ENCODE measurements at places on chromosomes 13 and 19.
A peak's percentile ranks its signal among the peaks of the same experiment; 100 is the strongest.

DNA sequence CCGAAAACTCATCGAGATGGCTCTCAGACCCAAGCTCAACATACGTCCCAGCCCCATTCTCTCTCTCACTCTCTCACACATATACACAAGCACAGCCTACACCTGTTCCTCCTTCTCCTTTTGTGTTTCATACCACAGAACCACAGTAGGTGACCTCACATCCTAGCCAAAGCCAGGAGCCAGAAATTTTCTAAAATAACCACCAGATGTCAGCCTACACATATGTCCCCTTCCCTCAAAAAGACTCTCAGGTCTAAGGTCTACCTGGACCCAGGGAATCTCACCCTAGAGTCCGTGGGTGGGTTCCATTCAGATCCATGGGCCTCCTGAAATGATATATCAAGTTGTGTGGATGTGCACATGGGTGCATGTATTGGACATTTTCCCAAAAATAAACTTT is 104.2 kb upstream of the IPO5 start:
- DNase-seq: no peak

- DNase-seq: no peak
These were observed 112.9 kb upstream of the IRS2 start for GRCh38 chr13:109899316-109899715.

- DNase-seq: no peak
These were observed 251.2 kb upstream of the SGCG start for GRCh38 chr13:22929381-22930126.

DNA sequence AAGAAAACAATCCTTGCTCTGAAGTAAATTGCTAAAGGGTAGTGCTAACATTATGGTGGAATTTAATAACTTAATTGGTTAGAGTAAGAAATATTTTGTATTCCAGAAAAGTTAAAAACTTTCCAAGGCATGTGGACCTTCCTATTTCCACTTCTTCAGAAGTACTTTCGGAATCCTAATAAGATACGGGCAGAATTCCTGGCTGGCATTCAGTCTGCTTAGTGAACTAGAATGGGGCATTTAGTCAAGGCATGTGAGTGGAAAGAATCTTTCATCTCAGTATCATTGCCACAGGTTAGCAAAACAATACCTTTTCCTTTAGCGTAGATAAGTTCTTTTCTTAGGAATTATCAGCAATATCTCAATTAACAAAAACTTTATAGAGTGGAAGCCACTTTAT is 85.1 kb downstream of the TNFRSF19 start:
- no peak for DNase-seq

DNA sequence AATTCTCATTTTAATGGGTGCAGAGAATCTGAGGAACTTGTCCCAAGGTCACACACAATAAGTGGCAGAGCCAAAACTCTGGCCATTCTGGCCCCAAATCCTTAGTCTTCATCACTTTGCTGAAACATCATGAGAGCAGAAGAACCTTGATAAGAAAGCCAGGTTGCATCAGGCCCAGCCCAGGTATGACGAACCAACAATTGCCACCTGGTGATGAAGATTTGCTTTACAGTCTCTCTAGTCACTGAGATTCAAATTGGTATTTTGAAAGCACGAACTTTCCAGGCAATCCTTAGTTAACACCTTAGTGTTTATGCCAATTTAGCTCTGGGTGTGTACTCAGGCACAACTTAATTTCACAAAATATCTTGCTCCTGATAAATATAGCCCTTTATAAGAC is 502.7 kb upstream of the HTR2A start:
- no peak for DNase-seq

- no peak for DNase-seq
These were observed 58.7 kb upstream of the ALOX5AP start for GRCh38 chr13:30676672-30677071.

DNA sequence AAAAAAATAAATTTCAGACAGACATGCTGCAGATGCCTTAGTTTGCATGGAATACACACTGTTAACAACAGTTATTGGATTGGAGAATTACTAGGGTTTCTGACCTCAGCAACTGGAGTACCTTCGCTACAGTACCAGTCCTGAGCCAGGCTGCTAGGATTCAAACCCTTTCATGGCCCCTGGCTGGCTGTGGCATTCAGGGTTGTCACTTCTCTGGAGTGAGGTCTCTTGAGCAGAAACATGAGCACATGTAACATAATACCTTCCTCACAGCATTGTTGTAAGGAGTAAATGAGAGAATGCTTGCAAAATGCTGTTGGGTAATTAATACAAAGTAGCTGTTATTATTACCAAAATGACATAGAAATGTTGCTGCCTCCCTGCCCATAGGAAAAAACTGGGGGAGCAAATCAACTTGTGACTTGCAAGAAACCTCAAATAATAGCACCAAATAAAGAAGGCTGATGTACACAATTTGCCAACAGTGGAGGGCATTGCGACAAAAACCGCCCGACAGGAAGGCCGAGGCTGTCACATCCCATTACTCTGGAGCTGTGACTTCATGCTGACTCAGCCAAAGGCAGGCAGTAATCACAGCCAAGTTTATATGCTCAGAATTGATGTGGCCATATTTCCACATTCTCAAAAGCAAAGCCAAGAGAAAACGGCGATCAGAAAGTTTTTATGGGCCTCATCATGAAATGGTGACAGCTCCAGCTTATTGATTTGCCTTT is 100.4 kb downstream of the RFC3 start:
- DNase-seq: no peak

DNA sequence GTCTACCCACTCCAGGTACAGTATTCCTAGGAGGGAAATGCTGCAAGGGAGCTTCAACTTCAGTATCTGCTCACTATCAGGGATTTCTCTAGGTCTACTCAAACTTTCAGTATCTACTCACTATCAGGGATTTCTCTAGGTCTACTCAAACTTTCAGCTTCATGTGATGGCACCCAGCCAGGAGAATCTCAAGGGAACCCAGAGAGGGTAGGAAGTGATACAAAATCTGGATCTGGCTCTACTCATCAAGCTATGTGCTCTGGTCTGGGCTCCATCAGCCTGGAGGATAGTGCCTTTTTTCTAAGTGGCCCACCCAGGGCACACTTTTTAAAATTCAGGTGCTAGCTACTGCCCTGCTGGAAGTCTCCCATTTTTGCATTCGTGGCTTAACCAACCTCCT is 52.3 kb upstream of the FNDC3A start:
- DNase-seq: no peak

DNA sequence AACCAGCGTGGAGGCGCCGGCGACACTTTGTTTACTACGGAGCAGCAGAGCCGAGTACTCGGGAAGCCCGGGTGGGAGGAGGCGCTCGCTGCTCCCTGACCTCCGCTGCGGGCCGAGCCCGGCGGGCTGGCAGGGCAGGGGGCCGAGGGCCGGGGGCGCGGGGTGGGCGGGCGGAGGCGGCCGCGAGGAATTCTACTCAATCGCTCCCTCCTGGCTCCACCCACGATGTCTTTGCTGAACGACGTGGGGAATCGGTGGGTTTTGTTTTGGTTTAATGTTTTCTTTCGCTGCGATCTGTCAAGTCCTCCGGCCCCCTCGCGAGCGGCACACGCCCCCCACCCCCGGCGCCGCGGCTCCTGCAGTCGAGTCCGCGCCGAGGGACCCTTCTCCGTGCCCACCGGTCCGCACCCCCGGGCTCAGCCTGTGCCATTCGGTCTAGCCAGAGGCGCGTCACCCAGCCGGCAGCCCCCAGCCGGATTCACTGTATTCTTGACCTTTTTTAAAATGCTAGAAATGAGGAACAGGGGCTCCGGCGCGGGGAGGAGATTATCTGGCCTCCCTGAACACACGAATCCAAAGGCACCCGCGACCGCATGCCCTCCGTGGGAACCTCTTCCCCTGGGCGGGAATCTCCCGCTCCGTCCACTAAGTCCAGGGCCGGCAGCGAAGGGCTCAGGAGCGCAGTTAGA is 636 bp upstream of the FOXO1 start:
- peak; percentile 49 for DNase-seq

DNA sequence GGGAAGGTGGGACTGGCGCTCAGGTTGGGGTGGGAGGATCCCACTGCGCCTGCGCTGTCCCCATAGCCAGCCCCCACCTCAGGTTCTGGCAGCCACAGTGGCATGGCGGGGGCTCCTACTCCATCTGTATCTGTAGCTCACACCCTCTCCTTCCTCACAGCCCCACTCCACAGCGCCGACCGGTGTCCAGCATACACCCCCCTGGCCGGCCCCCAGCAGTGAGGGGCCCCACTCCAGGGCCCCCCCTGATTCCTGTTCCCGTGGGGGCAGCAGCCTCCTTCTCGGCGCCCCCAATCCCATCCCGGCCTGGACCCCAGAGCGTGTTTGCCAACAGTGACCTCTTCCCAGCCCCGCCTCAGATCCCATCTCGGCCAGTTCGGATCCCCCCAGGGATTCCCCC is 6.0 kb downstream of the TMED1 start:
- no peak for DNase-seq

DNA sequence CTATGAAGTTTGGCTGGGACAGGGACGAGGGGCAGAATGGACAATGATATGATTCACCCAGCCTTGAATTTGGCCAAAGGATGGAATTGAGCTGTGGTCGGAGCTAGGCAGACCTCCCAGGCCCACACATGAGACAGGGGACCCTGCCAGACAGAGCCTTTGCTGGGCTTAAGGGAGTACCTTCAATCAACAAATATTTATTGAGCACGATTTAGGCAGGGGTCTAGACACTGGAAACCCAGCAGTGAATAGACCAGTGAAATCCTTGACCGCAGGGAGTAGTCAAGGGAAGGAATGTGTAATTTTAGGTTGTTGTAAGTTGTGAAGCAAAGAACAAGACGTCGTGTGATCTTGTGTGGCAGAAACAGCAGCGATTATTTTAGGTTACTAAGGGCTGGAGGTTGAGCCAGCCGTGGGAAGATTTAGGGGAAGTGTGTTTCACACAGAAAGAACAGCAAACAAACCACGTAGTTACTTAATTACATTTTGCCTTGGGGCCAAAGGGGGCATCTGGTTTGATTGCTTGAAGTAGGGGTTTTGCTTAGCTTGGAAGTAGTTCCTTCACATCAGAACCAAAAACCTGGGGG is 16.9 kb upstream of the AP1M2 start:
- DNase-seq: no peak

- DNase-seq: no peak
These were observed 60.5 kb downstream of the CELF5 start for GRCh38 chr19:3284759-3285646.

DNA sequence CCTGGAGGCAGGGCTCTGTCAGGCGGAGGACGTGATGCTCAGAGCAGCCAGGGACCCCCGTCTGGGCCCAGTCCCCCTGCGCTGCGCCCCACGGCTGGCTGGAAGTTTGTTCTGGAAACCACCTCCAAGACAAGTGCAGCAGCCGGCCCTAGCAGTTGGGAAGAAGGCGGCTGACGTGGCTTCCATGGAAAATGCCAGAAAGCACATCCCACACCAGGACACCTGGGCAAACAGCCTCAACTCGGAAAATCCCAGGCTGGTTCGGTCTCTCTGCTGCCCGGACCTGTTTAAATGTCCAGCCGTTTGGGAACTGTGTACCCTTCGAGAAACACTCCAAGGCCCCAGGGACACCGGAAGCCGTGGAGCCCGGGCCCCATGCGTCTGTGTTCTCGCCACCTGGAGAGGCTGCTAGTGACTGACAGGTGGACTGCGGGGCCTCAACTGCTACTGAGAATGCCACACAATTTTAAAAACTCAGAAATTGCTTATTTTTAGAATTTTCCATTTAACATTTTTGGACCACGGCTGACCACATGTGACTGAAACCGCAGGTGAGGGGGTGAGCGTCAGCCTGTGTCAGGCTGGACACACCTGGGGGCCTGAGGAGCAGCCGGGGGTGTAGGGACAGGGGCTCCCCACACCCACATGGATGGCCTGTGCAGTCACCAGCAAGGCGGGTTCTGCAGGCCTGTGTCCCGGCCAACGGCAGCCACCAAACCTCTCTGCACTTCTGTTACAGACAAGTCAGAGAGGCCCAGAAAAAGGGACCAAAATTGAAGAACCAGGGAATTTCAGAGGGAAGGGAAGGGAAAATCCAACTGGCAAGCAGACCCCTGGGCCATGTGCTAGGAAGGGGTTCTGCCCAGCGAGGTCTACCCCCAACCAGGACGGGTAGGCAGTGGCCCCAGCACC is 31.7 kb downstream of the RASA3 start:
- no peak for DNase-seq

GRCh38 chr19:11555246-11555645 is 3.8 kb downstream of the ELOF1 start:
- no peak for DNase-seq

DNA sequence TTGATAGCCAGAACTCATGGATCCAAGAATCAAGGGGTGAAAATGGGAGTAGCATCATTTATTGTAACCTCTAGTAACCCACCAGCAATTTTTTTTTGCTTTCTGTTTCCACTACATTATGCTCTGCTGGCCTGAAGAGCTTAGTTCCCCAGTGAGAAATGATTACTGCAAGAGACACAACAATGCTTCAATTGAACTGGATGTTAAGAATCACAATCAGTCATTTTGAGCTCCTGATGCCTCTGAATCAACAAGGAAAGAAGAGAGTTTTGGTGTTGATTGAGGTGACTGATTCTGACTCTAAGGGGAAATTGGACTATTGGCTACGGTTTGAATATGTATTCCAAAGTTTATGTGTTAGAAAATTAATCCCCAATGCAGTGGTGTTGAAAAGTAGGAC is 1084.4 kb downstream of the SLITRK1 start:
- no peak for DNase-seq

- no peak for DNase-seq
These were observed 1.6 kb downstream of the ZNF414 start for GRCh38 chr19:8512115-8512967.

DNA sequence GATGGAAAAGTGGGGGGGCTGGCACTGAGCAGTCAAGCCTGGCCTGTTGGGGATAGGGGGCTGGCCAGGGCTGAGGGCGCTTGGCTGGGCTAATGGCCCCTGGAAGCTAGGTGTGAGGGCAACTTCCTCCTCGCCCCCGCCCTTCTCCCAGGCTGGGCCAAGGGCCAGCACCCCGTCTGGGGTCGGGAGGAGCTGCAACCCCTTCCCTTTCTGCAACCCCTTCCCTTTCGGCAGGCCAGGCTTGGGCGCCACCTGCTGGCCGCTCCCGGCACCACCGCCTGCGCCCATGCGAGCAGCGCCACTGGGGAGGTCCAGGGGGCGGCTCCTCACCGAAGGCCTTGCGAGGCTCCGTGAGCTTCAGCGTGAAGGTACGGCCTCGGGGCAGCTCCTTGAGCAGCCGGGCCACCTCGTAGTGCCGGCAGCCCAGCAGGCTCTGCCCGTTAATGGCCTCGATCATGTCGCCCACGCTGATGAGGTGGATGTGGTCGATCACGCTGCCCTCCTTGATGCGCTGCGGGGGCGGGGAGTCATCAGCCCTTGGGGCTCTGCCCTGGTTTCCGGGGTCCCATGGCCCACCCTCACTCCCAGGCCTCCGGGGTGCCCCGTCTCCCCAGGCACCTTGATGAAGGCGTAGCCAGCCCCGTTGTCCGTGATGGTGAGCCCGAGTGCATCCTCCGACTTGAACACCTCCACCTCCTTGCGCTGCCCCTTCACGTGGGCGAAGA is 5.0 kb upstream of the PTGER1 start:
- peak; percentile 91 for DNase-seq

All from GM12892 (cell line).